ENCODE measurements at places on chromosomes 16 and 17. TPM values are rescaled to one million over a fixed set of nuclear protein-coding genes. Genes with fewer than 3 reads are reported as not detected.

DNA sequence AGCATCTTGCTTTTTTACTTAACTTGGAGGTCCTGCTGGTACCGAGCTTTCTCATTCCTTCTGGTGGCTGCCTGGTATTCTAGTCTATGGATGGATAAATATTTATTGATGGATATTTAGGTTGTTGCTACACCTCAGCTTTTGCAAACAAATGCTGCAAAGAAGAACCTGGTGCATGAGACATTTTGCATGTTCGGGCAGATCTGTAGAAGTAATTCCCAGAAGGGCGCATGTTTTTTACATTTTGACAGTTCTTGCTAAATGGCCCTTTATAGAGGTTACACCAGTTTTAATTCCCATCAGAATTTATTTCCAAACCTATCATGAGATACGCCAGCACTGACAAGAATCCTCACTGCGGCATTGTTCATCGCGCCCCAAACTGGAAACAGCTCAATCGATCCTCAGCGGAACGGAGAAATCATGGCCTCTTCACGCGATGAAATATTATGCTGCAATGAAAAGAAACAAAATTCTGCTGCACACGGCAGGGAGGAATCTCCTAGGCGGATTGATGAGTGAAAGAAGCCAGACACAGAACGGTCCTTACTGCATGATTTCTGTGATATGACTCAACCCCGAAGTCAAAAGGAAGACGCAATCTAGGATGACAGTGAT is 68.0 kb upstream of the CREBBP start:
- no peak for DNase-seq

- no peak for DNase-seq
Measured at GRCh38 chr16:66240631-66241395, 125.7 kb upstream of the CDH5 start.

The SOCS1 gene
- 2.6 TPM for polyA plus RNA-seq

The FNDC8 gene
- polyA plus RNA-seq = 0.11 TPM

DNA sequence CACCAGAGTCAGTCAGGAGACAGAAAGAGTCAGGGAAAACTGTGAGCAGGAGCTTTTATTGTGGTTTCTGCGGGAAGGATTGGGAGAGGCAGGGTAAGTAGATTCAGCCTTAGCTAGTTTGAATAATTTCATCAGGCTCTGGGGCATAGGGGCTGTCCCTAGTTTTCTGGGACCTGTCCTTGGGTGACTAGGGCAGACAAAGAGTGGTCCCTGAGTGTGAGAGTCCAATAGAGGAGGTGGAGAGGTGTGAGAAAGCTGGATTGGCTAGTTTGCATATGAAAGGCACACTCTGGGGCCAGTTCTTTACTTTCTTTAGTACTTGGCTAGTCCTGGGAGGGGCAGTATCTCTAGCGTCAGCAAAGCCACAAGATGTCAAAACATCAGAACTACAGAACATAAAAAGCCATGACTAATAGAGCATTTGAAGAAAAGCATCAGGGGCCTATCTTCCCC is 255.6 kb downstream of the HS3ST3A1 start:
- DNase-seq = no peak

The MT1E gene
- 15.4 TPM for polyA plus RNA-seq

The RPAIN gene
- 50.7 TPM for polyA plus RNA-seq

- no peak for DNase-seq
Measured at GRCh38 chr17:64115822-64116534, 14.0 kb downstream of the ERN1 start.

- no peak for DNase-seq
Measured at GRCh38 chr16:10937068-10937859, 5.0 kb downstream of the DEXI start.

GRCh38 chr16:69724981-69725479 is 1.3 kb downstream of the NQO1 start:
- no peak for DNase-seq

GRCh38 chr16:77680496-77680895 is 41.8 kb upstream of the NUDT7 start:
- no peak for DNase-seq

The ABCA10 gene
- polyA plus RNA-seq = 9.5 TPM

The CBX2 gene
- 9.0 TPM for polyA plus RNA-seq

DNA sequence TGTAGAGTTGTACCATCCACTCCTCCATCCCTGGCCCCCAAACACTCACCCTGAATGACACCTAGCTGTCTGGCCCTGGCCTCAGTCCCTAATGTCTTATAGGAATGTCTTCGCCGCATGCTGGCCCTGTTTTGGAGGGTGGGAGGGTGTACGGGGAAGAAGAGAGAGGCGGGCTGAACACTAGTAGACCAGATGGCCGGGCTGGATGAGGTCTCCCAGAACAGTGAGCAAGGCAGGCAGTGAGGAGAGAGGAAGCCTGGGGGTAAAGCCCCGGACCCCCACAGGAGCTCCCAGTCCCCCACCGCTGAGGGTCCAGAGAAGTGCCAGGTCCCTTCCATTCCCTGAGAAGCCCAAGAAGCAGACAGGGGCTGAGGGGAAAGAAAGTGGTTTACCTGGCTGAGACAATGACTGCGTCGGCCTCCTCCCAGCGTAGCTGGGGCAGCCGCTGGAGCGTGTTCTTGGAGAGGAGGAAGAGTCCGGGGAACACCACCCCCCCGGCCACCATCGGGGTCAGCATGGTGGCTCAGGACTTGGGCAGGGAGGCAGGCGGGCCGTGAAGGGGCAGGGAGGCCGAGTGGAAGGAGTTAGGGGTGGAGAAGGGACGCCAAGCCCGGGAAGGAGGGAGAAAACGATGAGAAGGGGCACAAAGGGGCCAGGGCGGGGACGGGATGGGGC is 923 bp downstream of the TLCD3B start:
- no peak for DNase-seq

- DNase-seq = no peak
Measured at GRCh38 chr17:50511058-50511457, 2.8 kb downstream of the MYCBPAP start.

The PRR35 gene
- 0.14 TPM for polyA plus RNA-seq

- no peak for DNase-seq
Measured at GRCh38 chr17:46766493-46767491, 51.7 kb downstream of the WNT3 start.

The PDF gene
- polyA plus RNA-seq = 6.8 TPM

GRCh38 chr16:73057291-73058210 is 9.6 kb upstream of the ZFHX3 start:
- no peak for DNase-seq

GRCh38 chr16:82728901-82729300 is 102.1 kb downstream of the CDH13 start:
- no peak for DNase-seq

GRCh38 chr17:72111336-72111923 is 9.4 kb upstream of the SOX9 start:
- DNase-seq = no peak

The VAMP2 gene
- 61.9 TPM for polyA plus RNA-seq

DNA sequence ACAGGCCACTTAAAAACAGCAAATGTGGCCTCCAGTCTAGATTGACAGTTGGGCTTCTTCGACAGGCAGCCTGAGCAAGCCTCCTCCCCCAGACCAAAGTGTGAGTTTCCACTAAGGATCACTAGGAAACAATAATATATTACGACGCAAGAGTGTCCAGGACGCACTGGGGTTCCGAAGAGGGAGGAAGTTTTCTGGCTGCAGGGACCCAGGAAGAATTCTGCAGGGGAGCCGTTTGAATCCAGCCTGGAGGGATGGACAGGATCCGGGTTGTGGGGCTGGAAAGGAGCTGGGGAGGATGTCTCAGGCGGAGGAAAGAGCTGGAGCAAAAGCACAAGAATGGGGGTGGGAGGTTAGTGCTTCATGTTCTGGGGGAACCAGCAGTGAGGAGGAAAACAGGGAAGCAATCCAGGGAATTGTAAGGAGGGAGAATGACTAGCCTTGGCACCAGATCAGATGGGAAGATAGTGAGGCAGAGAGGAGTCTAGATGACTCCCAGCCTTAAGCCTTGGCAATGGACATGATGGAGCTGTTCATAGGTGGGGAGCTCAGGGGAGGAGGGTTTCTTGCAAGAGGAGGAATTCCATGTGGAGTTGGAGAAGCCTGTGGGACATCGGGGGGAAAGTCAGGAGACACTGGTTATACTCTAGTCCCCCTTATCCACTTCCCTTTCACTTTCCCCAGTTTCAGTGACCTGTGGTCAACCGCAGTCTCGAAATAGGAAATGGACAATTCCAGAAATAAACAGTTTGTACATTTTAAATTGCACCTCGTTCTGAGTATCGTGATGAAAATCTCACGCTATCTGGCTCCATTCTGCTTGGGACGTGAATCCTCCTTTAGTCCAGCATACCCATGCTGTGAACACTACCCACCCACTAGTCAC is 26.6 kb downstream of the NGFR start:
- no peak for DNase-seq

The ABCC11 gene
- polyA plus RNA-seq = 0.18 TPM

The ZSCAN10 gene
- polyA plus RNA-seq = 0.08 TPM

- no peak for DNase-seq
Measured at GRCh38 chr17:81907219-81908145, 3.7 kb downstream of the PCYT2 start.

- no peak for DNase-seq
Measured at GRCh38 chr17:36183001-36183971, 6.8 kb upstream of the TBC1D3B start.

The NTHL1 gene
- 11.2 TPM for polyA plus RNA-seq

The CXCL16 gene
- polyA plus RNA-seq = 5.1 TPM

DNA sequence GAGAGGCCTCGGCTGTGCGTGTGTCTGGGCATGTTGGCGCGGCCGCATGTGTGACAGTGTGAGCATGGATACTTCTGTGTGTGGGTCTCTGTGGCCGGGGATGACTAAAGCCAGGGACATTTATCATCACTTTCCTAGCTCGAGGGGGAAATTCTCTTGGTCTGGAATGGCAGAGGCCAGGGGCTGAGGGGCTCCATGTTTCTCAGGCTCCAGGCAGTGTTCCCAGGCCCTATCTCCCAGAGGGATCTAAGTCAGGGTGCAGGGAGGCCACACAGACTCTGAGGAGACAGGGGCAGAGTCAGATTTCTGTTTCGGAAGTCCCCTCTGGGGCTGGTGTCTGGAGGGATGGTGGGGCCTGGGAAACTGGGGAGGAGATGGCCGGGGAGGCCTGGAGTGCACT is 23.7 kb upstream of the SPNS2 start:
- no peak for DNase-seq

DNA sequence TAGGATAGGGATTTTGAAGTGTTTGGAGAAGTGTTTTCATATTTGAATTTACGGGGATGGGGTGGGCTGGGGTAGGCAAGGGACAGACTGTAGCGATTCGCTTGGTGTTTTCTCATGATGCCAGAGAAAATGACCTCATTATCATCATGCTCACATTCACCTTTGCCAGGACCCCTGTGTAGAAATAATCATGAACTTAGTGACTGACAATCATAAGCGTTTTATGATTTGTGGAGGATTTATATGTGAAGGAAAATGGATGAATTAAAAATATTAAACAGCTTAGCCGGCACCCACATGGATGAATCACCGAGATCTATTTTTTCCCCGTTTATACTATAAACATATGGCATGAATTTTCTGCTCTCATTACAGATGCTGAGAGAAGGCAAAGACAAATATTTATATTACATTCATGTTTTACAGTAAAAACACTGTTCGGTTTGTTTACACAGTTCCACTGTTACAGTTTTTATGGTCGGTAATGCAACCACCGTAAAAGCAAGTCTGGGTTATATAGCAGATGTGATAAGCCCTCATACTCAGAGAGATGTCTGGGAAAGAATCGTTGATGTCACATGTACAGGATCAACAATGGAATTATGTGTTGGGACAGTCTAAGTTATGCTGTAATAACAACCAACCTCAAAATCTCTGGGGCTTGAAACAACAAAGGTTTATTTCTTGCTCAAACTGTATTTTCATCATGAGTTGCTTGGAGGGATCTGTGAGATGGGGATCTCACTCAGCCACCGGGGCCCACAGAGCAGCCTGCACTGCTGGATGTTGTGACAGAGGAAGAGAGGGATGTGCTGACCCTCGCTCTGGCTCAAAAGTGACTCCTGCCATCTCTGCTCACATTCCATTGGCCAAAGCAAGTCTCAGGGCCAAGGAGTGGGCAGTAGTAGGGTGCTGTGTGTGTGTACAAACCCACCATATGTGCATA is 85.1 kb downstream of the WWOX start:
- no peak for DNase-seq

DNA sequence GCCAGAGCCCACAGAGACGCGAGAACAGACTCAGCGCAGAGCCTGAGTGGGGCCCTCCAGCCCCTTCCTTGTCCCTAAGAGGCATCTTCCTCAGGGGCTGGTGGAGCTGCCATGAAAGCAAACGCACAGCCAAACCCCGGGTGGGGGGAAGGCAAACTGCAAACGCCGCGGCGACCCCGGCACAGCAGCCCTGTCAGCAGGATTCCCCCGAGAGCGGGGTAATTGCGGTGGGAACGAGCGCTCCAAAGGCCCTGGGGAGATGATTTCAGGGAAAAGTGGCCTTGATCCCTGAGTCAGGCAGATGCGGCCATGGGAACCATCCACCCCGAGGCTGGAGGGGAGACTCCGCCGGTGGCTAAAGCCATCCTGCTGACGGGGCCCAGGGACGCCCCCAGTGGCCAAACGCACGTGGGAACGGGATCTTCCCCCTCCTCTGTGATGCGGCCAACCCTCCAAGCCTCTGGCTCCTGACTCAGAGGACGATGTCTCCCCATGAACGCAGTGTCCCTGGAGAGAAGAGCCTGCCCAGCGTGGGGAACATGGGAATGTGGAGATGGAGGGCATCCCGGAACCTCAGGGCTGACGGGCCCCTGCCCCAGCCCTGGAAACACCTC is 25.1 kb downstream of the SLC7A5 start:
- DNase-seq = no peak

DNA sequence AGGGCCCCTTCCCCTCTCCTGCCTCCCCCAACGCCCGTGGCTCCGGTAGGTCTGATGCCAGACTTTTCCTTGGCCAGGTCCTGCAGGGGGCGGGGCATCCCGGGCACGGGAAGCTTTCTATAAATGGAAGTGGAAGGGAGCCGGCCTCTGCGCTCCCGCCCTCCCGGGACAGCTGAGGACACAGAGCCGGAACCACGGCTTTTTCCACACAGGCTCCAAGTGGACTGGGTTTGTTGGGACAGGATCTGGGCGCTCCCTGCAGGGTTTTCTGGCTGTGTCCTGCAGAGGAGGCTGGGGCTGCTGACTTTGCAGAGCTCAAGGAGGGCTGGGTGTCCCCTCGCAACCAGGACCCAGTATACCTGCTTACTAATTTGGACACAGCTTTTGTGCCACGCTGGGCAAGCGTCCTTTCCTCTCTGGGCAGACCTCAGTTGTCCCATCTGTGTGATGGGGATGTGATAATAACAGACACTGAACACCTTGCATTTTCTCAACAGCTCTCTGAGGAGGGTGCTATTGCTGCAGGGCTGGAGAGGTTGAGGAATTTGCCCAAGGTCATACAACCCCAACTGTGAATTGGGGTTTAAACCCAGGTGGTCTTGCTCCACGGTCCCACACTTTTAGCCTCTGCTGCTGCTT is 1.8 kb downstream of the TNS4 start:
- DNase-seq = no peak
